Neural cell (in vitro differentiated cells): ENCODE measurements at places on chromosomes 2 and 18. TPM values are rescaled to one million over a fixed set of nuclear protein-coding genes. Genes with fewer than 3 reads are reported as not detected.

Gene ERICH2
- 1.3 TPM in 1 of 2 replicates, not detected in the other for polyA plus RNA-seq

Gene SERPINB4
- not detected in 2 replicates for polyA plus RNA-seq

Gene SLC39A10
- 62.1 and 71.7 TPM in 2 replicates for polyA plus RNA-seq

Gene HNRNPA3
- polyA plus RNA-seq: 114 and 134 TPM in 2 replicates

Gene ANKRD30BL
- not detected in 2 replicates for polyA plus RNA-seq

Gene ZNF521
- polyA plus RNA-seq: 101 and 104 TPM in 2 replicates

Gene LBX2
- not detected in 2 replicates for polyA plus RNA-seq

Gene NXPH2
- polyA plus RNA-seq: not detected in 2 replicates

Gene AFTPH
- 57.4 and 63.0 TPM in 2 replicates for polyA plus RNA-seq

Gene SIX3
- 8.7 and 9.8 TPM in 2 replicates for polyA plus RNA-seq

Gene GTF2A1L
- 0.51 TPM in 1 of 2 replicates, not detected in the other for polyA plus RNA-seq

Gene GALNT13
- polyA plus RNA-seq: 10.9 and 12.4 TPM in 2 replicates

Gene REG3A
- polyA plus RNA-seq: not detected in 2 replicates

Gene MAP3K19
- not detected in 2 replicates for polyA plus RNA-seq
